ENCODE measurements at places on chromosomes 1 and 21.

DNA sequence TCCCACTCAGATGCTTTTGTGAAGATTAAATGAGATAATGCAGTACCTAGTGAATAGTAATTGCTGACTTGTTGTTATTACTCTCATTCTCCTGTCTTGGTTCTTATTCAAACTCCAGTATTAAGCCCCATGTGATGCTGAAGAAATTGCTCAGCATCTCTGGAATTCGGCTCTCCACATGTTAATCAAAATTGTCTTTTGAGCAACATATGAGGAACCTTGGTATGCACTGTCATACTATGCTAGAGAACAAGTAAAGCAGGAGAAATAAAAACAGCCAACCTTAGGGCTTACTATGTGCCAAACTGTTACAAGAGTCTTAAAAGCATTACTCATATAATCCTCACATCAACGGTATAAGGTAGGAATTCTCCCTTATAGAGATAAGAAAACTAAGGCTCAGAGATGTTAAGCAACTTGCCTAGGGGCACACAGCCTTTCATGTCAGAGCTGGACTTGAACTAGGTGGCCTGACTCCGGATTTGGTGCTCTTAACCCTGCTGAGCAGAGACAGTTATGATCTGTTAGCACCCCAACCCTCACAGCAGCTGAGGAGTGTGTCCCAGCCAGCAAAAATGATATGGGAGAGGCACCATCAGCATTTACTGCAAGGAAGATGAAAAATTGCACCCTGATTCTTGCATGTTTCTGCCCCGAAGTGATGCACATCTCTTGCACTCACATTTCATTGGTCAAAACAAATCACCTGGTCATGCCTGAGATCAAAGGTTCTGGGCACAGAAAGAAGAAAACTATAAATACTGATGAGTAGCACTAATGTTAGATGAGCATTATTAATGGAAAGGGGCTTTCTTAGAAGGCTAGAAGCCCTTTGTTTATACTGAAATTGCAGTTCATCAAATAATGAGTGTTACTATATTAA is 102.3 kb downstream of the OMA1 start:
- DNase-seq: no peak

GRCh38 chr1:184567009-184567408 is 180.2 kb downstream of the C1orf21 start:
- no peak for DNase-seq

DNA sequence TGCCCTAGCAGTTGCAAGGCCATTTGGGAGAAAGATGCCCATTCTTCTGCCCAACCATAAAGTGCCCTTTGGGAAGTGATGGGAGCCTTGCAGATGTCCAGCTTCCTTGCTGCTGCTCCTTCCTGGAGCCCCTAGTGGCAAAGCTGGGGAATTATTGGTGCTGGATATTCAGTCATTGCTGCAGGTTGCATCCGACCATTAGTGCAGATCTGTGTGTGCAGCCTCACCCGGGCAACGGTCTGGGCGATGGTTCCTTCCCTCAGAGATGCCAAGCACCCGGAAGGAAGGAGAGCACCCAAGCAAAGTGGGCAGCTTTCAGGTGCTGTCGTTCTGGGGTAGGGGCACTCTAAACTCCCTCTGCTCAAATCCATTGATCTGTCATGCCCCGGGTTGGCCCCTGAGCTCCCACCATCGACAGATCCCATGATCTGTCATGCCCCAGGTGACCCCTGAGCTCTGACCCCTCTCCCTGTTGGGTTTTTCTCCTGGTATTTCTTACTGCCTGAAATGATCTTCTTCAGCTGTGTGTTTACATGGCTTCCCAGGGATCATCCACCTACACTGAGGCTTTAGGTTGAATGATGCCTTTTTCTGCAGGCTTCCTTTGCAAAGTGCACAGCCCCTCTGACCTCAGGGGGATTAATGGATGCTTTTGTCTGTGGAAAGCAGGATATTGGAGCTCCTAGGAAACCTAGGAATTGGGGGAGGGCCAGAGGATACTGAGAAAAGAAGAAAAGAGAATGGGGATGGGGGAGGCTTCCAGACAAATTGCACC is 467.5 kb downstream of the PTPRU start:
- DNase-seq: no peak

DNA sequence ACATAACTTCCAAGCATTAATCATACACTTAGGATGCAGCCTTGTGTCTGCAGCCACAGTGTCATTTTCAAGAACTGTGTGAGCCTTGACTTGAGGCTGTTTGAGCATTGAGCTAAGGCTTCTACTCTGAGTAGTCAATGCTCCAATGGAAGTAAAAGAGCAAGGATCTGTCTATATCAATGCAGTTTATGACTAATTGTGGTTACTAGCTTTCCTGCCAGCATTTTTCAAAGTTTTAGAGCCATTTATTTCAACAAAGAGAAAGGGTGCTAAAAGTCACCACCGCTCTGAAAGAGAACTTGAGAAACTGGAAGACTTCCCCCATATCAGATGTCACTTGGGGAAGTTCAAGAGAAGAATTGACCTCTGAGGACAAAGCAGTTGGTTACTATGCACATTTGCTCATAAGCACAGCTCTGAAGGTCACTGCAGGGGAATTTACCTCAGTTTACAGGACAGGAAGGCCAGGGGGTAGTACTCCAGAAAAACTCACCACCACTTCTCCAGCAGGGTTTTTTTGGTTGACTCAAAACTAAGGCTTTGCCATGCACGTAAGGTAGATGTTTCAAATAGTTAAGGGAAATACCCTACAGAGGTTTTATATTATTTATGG is 24.5 kb upstream of the RGS1 start:
- DNase-seq: no peak

- no peak for DNase-seq
Observed at GRCh38 chr1:236800623-236801022, 5.5 kb downstream of the MTR start.

GRCh38 chr1:30300669-30301068 is 422.7 kb downstream of the MATN1 start:
- no peak for DNase-seq

- no peak for DNase-seq
Observed at GRCh38 chr1:225486856-225487255, 59.0 kb upstream of the LBR start.

- no peak for DNase-seq
Observed at GRCh38 chr1:173328961-173329360, 121.8 kb upstream of the TNFSF4 start.

- no peak for DNase-seq
Observed at GRCh38 chr1:58592522-58593134, 15.6 kb upstream of the TACSTD2 start.

- DNase-seq: no peak
Observed at GRCh38 chr1:224730540-224730939, 114.4 kb downstream of the CNIH3 start.

DNA sequence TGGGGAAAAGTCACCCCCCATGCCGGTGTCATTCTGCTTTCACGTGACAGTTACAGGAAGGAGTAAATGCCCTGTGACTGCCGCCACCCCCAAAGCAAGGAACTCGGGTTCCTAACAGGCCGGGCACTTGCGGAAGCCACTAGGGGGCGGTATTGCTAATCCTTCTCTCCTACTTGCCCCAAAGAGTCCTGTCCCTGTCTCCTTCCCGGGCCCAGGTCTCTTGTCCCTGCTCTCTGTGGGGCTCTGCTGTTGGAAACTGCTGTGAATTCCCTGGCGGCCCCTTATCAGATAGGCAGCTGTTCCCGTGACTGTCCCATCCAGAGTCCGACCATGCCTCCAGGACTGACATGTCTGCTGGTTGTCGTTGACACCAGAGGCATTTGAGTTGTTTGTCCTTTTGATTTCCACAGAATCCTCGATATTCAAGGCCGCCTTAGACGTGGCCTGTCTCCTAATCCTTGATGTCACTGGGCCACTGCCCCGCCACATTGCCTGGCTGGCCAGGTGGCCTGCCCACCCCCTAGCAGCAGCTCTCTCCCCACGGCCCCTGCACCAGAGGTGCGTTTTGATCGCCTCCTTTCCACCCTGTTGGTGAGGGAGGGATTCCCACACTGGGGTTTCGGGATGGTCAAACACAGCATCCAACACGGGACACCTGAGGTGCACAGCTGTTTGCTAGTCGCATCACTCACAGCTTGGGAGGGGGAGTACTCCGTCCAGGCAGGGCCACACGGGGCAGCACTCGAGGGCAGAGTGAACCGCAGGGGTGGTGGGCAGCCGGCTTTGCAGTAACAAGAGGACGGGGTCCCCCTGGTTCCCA is 37.3 kb downstream of the CHAF1B start:
- no peak for DNase-seq

DNA sequence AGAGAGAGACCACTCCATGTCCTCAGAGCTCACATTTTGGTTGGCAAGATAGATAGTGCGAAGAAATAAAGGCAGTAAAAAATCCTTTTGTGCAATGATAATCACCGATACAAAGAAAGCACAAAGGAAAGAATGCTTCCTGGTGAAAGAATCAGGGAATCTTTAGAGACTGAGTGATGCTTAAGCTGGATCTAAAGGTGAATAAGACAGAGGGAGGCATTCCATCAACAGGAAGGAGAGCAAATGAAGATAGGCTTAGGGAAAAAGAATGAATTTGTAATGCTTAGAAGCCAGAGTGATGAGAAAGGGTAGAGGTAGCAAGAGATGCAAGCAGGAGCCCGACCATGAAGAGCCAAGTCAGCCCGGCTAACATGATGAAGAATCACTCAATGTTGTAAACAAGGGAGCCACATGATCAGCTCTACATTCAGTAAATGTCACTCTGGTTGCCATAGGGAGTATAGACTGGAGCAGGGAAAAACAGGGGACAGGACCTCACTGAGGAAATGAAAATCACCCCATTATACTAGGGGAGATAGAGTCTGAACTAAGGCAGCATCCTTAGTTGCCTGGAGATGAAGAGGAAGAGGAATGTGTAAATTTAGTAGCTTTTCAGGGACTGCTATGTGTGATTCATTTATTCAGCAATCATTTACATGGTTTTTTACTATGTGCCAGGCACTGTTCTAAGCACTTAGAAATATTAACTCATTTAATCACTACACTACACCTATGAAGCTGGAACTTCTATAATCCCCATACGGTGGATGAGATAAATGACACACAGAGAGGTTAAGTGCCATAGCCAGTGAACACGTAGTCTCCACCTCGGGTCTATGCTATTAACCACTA is 402.6 kb upstream of the NFIA start:
- no peak for DNase-seq

GRCh38 chr21:28538987-28539622 is 453.6 kb downstream of the LTN1 start:
- no peak for DNase-seq

Measured in mesothelial cell of epicardium (in vitro differentiated cells).